ENCODE measurements at places on chromosomes 5 and 9.
A peak's percentile ranks its signal among the peaks of the same experiment; 100 is the strongest.

DNA sequence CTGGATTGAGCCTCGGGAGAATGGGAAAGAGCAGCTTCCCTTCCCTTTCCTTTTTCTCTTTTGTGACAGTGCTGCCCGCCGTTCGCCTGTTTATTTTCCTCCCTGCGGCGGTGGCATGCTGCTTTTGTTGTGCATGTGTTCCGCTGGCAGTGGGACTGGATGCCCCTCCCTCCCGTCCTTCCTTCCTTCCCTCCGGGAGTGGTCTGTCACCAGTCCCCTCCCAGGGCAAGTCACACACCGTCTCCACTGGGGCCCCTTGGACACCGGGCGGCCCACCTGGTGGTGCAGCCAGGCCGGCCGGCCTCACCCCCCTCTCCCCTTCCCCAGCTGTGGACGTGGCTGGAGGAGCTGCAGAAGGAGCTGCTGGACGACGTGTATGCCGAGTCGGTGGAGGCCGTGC is 214.7 kb downstream of the TRIO start:
- peak; percentile 60 for DNase-seq

GRCh38 chr5:121711416-121711815 is 140.3 kb upstream of the FTMT start:
- no peak for DNase-seq

GRCh38 chr5:113692891-113693457 is 179.5 kb downstream of the YTHDC2 start:
- peak; percentile 73 for DNase-seq

- no peak for DNase-seq
Observed at GRCh38 chr9:87543251-87543650, 45.6 kb downstream of the DAPK1 start.

GRCh38 chr9:119284118-119284517 is 85.1 kb downstream of the BRINP1 start:
- no peak for DNase-seq

- DNase-seq, result no peak
Observed at GRCh38 chr5:94268226-94268625, 350.2 kb downstream of the KIAA0825 start.

- DNase-seq, result peak; percentile 89
Observed at GRCh38 chr5:66406761-66407336, 189.3 kb upstream of the MAST4 start.

GRCh38 chr5:141914199-141914743 is 9.4 kb upstream of the DELE1 start:
- peak; percentile 63 for DNase-seq

GRCh38 chr9:137804908-137805630 is 72.5 kb upstream of the CACNA1B start:
- no peak for DNase-seq

- DNase-seq, result peak; percentile 94
Observed at GRCh38 chr9:2681981-2682380, 35.3 kb upstream of the KCNV2 start.

GRCh38 chr9:111588846-111589245 is 10.6 kb downstream of the PTGR1 start:
- DNase-seq, result no peak

- no peak for DNase-seq
Observed at GRCh38 chr5:43367453-43367852, 44.7 kb downstream of the CCL28 start.

- DNase-seq, result no peak
Observed at GRCh38 chr9:110334183-110334582, 3.5 kb downstream of the TXNDC8 start.

- no peak for DNase-seq
Observed at GRCh38 chr9:87422999-87423398, 74.7 kb upstream of the DAPK1 start.

DNA sequence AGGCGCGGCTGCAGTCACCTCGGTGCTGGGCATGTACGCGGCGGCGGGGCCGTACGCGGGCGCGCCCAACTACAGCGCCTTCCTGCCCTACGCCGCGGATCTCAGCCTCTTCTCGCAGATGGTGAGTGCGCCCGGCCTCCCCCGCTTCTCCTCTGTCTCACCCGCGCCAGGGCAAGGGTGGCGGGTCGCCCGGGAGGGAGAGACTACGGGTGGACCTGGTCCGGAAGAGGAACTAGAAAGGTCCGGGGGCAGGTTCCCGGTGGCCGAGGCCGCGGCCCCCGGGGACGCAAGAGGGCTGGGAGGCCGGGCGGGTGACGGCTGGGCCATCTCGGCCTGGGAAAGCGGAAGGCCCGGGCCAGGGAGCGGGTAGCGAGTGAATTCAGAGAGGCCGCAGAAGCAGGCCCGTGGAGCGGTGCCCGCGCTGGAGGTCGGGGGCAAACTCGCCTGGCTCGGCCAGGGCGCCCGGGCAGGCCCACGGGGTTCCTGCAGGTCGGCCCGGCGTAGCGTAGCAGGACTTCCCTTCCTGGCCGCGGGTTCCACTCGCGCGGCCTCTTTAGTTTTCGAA is 711 bp downstream of the IRX1 start:
- DNase-seq, result no peak

DNA sequence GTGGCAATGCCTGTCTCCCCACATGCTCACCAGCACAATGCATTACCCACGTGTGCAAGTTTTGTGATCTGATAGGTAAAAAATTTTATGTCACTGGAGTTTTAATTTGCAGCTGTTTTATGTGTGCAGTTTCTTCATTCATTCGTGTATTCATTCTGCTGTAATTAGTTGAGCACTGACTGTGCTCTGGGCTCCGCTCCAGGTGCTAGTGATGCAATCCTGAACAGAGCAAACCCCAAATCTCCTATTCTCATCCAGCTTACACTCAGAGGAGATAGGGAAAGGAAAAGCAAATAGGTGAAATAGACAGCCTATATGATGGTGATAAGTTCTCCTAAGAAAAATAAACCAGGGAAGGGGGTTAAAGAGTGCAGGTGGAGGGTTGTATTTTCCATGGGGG is 148.4 kb downstream of the TENT4A start:
- DNase-seq, result no peak

DNA sequence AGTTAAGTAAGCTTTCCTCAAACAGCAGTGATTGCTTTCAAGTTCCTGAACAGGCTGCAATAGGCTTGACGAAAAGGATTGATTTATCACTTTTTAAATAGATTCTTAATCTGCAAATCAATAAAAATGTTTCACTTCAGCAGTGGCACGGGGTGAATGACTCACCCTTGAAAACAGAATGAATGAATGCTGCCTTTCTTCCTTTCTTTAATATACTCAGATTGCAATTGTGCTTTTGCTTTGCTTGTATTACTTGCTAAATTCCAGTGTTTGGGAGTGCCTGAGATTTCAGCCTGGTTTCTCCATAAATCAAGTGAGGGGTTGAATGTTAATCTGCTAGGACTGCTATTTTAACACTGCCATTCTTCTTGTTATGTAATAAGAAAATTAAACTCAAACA is 1293.8 kb downstream of the PTPRD start:
- DNase-seq, result no peak

GRCh38 chr5:14816374-14816998 is 55.1 kb downstream of the ANKH start:
- no peak for DNase-seq

GRCh38 chr9:4936277-4936676 is 48.8 kb upstream of the JAK2 start:
- DNase-seq, result no peak

DNA sequence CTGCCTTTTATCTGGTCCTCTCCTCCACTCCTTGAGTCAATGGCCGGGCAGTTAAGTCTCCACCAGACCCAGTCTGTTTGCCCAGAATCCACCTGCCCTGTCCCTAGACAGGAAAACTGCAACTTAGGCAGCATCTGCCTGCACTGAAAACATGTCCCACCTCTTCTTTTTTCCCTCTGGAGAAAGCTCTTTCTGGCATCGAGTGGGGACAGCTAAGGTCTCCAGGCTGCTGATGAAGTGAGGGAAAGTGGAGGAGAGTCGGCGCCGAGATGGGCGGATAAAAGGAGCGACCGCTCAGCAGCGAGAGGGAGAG is 243 bp upstream of the SHISAL2B start:
- no peak for DNase-seq

GRCh38 chr5:94849324-94849723 is 230.9 kb downstream of the SLF1 start:
- DNase-seq, result no peak

DNA sequence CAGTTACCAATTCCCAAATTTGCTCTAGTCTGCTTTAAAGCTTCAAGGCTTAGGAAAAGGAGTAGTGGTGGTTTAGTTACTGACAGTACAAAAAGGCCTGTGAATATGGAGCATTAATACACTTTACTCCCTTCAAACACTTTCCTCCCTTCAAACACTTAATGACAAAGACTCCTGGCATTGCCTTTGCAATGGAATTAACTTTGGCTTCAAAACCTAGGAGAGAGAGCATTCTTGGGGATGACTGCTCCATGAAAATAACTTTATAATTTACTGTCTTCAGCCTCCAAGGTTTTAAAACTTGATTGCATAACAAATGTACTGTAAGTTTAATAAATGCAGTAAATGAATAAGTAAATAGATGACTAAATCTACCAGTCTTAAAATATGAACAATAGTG is 185.6 kb downstream of the TRPM3 start:
- no peak for DNase-seq

- no peak for DNase-seq
Observed at GRCh38 chr5:120803282-120803681, 339.2 kb downstream of the PRR16 start.

GRCh38 chr9:75451045-75451444 is 362.7 kb downstream of the OSTF1 start:
- no peak for DNase-seq

DNA sequence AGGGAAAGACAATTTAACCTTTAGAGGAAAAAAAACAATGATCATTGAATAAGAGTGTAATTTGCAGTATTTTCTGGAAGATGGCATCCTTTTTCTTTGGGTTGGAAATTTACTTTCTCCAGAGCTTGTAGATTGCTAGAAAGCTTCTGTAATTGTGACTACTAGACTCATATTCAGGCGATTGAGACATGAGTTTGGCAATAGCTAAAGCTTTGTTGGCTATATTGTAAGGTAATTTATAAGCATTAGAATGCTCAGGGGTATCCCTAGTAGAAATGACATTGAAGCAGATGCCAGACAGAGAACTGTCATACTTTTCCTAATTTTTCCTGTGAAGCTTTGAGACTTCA is 115.3 kb downstream of the UNC13B start:
- DNase-seq, result no peak

DNA sequence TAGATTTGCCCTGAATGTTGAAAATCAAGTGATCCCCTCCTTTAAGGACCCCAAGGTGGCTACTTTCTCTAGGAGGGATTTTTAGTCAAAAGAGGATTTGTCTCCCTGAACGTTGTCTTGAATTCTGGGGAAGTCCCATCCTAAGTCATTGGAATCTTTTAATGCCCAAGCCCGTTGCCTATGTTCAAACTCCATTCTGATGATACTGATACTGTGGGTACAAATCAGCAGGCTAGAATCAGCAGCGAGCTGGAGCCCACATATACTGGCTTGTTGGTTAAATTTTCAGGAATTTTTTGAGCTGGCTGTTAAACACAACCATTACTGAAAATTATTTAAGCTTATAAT is 22.4 kb upstream of the TNFSF15 start:
- no peak for DNase-seq

GRCh38 chr5:57509501-57510260 is 27.1 kb upstream of the ACTBL2 start:
- no peak for DNase-seq

DNA sequence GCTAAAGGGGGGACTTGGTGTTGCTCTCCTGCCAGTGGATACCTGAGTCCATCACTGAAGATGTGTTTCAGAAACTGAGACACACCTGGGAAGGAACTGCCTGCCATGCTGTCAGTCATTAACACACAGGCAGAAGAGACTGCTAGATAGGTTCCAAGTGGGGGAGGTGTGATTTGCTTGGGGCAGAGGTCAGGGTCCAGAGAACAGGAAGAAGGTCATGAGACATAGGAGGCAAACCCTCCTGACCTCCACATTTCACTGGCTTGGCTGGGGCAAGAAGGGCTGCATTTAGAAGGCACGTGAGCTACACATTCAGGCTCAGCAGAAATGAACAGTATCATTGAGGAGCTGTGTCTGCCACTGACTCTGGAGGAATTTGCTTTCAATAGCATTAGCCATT is 215.8 kb downstream of the HSPA4 start:
- no peak for DNase-seq

DNA sequence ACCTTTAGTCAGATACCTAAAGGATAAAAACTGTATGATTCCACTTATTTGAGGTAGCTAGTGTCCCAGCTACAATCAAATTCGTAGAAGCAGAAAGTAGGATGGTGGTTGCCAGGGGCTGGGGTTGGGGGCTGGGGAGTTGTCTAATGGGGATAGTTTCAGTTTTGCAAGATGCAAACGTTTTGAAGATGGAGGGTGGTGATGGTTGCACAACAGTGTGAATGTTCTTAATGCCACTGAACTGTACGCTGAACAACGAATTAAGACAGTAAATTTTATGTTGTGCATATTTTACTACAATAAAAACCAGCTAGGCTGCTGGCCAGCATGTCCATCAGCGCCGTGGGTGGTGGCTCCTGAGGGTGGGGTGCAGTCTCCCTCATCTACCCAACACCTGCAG is 137.8 kb downstream of the GADD45G start:
- DNase-seq, result no peak

GRCh38 chr5:14807471-14807870 is 64.1 kb downstream of the ANKH start:
- no peak for DNase-seq

GRCh38 chr9:89038382-89039103 is 47.3 kb downstream of the S1PR3 start:
- DNase-seq, result no peak

- no peak for DNase-seq
Observed at GRCh38 chr5:133562554-133562953, 49.8 kb downstream of the FSTL4 start.

DNA sequence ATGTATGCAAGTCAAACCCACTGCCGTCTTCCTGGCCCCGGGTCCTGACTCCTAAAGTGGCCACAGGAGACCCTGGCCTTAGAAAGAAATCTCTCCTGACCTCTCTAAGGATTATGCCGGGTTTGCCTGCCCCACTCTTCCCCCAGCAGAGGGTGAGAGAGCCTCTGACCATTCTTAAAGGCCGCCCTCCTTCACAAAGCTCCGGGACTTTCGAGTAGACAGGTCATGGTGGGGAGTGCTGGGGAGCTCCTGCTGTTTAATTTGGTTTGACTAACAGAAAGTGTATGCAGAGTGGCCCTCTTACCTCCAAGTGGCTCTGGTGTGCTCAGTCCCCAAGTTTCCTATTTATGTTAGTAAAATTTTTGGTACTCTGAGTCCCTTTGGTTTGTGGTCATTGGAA is 111.8 kb downstream of the LRRC70 start:
- DNase-seq, result no peak

- DNase-seq, result no peak
Observed at GRCh38 chr5:121833617-121834016, 18.1 kb upstream of the FTMT start.

- DNase-seq, result no peak
Observed at GRCh38 chr9:70865471-70865870, 255.9 kb downstream of the TRPM3 start.

DNA sequence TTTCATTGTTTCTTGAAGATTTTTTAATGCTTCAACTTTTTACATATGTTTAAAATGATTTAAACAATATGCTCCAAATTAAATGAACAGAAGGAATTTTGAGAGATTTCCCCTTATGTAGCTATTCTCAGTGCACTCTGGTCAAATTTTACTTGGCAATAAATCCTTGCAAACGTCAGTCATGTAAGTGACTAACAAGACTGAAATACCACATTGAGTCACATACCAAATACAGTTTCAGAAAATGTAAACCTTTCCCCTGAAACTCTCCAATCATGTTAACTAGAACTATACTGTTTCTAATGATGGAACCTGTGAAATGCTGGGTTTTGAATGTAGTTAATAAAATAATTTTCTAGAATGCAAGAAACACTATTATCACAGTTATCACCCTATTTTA is 29.6 kb downstream of the SAR1B start:
- no peak for DNase-seq

GRCh38 chr5:86546044-86546443 is 71.7 kb upstream of the COX7C start:
- DNase-seq, result no peak

Measured in NCI-H146 (cell line).